Left lung (tissue), 14 donors: ENCODE measurements at places on chromosomes 13 and 19.

DNA sequence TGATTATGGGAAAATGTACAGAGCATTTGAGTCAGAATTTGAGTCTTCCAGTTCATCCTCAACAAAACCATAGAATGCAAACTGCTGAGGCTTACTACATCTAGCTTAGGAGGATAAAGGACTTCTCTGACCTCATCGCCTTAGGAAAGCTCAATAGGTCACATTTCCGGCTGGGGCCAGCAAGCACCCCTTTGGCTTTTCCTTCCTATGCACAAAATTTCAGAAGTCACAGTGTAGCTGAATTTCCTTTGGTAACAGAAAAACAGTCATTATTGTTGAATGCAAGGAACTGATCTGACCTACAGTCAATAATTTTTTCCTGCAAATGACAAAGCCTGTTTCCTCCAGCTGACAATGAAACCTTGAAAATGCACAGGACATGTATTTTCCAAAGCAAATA lies 32.8 kb upstream of the LRCH1 start:
- no peak for DNase-seq

DNA sequence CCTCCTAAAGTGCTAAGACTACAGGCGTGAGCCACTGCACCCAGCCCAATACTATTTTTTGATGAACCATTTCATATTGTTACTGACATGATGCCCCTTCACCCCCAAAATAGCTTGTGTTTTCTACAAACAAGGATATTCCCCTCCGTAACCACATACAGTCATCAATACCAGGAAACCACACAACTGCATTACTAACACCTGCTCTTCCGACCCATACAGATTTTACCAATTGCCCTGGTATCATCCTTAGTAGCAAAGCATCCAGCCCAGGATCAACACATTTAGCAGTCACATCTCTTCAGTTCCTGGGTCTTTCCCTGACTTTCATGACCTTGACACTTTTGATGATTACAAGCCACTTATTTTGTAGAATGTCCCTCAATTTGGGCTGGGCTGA lies 33.6 kb downstream of the KCTD15 start:
- DNase-seq, result no peak

GRCh38 chr19:42531313-42531712 lies 3.0 kb upstream of the CEACAM1 start:
- no peak for DNase-seq

GRCh38 chr19:18457483-18458331 lies 19.8 kb upstream of the ISYNA1 start:
- no peak for DNase-seq

DNA sequence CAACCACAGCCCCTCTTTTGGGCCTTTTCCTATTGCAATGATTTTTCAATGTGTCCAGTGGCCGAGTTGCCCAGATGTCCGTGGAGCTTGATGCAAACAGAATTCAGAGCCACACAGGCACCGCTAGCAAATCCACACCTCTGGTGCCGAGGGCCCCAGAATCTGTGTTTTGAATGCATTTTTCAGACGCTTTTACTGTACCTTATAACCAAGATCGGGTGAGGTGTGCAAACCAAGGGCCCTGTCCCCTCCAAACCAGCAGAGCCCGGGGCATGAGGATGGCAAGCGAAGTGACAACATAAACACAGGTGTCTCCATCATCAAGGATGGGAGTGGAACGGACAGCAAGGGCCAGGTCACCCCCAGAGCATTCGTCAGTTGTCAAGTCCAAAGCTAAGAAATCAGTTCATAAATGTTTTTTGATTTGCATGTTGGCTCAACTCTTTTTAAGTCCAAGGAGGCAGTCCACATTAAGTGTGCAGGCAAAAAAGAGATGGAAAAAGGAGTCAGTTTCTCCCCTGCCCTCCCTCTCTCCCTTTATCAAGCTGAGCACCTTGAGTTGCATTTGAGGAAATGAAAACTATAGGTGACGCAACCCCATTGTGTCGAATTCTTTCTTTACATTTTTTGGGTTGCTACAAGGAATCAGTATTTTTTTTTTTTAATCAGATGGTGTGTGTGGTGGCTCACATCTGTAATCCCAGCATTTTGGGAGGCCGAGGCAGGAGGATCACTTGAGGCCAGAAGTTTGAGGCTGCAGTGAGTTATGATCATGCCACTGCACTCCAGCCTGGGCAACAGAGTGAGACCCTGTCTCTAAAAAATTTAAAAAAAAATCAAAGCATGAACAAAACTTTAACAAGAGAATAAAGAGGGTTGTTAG lies 2.9 kb downstream of the CCDC8 start:
- no peak for DNase-seq

DNA sequence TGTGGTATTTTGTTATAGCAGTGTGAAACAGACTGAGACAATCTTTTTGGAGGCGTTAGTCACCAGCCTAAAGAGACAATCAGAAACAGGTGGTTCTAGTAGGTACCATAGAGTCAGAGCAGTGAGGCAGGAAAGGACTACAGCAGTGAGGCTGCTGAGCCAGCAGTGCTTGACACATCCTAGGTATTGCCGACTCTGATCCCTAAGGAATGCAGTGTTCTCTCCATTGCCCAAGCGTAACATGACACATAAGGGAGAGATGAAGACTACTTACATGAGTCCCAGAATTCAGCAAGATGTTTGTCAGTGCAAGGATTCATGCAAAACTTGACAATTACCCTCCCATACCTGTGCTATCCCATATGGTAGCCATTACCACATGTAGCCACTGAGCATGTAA lies 62.4 kb upstream of the XPO4 start:
- DNase-seq, result no peak

- DNase-seq, result no peak
Observed at GRCh38 chr19:15550273-15550672, 41.9 kb downstream of the CYP4F22 start.

DNA sequence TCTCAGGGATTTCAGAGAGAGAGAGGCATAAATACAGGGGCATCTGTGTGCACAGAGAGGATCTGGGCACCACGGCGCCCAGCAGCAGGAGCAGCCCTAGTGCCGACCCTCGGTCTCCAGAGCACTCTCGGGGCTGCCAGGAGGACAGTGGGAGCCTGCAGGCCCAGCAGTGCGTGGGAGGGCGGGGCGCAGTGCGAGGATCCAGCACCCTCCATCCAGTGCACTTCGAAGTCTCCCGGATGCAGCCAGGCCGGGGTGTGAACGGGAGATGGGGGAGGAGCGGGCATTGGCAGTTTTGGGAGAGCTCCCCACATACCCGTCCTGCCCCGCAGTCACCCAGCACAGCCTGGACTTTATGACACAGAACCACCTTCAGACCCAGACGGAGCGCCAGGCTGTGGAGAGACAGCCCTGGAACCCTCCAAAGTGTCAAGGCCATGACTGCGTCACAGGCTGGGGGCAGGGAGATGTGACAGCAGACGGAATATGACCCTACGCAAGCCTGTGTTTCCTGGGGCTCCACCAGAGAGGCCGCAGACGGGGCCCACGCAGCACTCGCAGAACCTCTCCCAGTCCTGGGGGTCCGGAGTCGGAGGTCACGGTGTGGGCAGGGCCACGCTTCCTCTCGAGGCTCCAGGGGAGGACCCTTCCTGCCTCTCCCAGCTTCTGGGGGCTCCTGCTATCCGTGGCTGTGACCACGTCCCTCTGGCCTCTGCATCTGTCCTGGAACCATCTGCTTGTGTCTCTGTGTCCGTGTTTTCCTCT lies 14.7 kb upstream of the TEKTIP1 start:
- DNase-seq, result no peak

DNA sequence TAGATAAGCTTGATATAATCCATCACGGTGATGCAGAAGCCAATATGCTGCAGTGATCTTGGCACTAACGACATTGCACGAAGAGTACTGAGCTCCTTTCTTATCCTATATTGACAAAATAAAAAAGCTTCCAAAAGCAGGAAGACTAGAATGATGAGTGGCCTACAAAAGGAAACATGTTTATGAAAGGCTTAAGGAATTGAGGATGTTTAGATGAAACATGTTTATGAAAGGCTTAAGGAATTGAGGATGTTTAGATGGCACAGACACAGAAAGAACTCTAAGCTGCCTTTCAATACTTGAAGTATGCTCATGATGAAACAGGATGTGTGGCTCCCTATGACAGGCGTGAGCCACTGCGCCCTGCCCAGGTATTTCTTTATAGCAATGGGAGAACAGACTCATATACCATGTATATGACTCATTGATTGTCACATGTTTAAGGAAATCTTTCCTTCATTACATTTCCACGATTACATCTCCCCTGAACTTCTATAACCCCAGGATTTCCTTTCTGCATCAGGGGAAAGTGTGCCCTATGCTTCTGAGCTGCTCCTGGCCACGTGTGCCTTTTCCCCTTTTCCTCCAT lies 690.8 kb upstream of the ARGLU1 start:
- DNase-seq, result no peak

DNA sequence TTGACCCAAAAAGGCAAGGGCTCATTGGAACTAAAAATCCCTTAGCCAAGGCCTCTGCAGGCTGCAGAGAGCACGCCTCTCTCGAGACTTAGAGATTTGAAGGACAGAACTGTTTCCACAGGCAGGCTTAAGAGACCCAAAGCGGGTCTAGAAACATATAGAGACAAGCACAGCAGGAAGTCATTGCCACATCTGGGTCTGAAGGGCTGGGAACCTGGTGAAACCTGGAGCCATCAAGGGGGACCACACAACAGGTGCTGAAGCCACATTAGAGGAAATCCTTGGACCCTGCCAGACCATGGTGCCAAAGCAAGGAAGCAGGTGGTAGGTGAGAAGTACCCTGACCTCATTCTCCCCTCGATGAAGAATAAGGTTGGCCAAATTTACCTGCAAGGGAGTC lies 33.8 kb upstream of the LRCH1 start:
- DNase-seq, result no peak

DNA sequence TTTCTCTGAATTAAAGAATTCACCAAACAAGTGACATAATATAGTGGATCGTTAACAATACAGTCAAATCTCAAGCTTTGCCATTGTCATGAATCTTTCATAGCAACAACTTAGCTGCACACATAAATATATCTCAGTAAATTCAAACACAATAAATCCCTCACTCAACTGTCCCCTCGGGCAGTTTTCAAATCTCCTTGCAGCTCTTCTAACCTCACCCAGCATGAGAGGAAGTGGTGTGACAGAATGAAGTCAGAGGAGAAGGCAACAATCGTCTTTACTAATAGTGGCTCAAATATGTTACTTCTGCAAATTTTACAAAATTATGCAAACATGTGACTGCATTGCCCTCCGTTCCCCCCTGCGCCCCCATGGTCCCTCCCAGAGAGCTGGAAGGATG lies 148.2 kb downstream of the RAP2A start:
- no peak for DNase-seq

DNA sequence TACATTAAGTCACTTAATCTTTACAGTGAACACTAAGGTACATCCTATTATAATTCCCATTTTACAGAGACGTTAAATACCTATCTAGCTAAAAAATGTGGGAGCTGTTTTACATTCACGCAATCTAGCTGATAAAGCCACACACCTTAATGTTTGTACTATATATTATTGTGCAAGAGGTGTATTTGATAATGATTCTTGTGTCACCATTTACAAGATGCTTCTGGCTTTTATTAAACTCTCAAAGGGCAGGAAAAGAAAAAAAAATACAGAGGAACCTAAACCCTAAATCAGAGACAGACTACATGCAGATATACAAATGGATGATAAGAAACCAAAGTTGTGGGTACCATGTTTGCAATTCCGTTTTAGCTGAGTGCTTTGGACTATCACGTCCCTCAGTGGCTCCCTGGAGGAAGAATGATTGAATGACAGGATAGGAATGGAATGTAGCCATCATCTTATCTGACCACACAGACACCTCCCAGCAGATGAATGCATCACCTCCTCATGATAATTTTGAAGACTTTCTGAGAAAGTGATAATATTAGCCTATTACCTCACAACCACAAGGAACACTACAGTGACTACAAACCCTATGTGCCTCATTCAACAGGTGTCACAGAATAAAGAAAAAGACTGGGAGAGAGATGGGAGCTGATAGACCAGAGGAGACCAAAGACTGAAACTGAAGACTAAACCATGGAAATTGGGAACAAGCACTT lies 230.5 kb upstream of the SERP2 start:
- DNase-seq, result no peak

DNA sequence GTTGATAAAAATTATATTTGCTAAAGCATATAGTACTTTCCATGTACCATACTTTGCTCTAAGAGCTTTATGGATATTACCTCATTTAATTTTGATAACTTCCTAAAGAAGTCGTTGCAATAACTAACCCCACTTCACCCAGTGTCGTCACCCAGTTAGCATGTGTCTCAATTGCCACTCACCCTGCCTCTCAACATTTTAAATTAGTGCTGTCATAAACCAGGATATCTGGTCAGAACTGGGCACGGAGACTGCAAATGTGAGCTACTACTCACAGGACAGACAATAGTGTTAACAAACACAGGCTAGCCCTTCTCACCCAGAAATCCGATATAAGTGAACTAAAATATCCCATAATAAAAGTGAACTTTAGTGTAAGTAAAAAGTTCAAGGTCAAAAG lies 430.6 kb downstream of the KLF12 start:
- DNase-seq, result no peak

DNA sequence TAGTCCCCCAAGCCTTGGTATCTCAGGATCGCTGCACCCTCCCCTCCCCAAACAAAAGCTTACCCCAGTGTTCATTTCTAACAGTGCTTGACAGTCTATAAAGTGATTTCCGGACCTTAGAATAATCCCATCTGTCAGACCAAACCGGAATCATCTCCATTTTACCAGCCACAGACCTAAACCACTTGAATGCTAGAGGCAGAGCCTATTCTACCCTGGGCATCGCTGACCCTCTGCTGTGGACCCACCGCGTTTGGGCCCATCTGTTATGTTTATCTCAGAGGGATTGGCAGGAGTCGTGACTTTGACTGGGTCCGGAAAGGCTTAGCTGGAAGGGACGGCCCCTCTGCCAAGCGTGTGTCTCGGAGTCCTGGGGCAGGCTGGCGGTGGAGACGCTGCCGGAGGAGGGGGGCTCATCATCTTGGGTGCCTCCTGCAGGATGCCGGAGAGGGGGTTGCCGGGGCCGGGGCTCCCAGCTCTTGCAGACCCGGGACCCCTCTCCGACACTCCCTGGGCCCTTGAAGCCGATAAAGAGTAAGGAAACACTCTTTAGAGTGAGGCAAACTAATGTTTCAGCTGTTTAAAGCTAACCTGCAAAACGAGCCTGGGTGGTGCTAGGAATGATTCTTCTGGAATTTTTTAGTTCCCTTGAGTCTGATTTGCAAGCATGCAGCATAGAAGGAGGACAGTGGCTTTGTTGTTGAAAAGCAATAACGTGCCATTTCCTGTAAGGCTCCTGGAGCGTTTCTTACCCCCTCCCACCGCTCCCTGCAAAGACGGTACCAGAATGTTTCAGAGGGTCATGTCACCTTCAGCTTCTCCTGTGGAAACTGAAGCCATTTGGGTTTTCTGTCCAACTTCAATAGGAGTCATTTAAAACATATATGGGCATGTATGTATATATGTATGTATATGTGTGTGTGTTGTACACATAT lies 1.3 kb downstream of the SLC25A42 start:
- no peak for DNase-seq
